CD4-positive, alpha-beta T cell treated with Interleukin-10 for 1 hour (primary cell): ENCODE measurements at places on chromosomes 16 and 17.

GRCh38 chr16:77288222-77288621, 89.0 kb downstream of the SYCE1L start:
- DNase-seq = no peak

DNA sequence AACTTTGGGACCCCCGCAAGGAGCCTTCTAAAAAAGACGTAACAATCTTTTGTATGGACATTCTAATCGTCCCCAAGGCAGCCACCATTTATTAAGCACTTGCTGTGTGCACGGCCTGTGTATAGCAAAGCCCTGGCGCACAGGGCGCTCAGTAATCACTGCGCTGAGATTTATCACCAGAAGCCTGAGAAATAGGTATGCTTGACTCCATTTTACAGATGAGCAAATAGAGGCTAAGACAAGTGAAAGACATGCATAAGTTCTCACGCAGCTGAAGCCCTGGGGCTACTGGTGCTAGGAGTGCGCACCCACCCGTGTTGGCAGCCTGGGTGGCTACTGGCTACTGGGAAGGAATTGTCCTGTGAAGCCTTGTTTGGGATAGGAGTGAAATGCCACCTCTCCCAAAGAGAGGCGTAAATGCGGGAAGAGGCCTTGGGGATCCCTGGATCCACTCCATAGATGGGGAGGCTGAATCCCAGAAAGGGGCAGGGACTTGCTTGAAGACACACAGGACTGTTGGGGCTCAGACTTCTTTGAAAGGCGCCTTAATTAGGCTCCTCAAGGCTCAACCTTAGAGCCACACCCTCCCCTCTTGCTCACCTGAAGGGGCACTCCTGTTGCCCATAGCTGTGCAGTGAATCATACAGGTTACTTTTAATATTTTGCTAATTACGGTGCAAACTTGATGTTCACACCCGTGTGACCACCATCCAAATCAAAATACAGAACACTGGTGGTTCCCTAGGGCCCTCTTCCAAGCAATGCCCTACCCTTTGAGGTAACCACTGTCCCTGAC, 634 bp upstream of the NATD1 start:
- no peak for DNase-seq

DNA sequence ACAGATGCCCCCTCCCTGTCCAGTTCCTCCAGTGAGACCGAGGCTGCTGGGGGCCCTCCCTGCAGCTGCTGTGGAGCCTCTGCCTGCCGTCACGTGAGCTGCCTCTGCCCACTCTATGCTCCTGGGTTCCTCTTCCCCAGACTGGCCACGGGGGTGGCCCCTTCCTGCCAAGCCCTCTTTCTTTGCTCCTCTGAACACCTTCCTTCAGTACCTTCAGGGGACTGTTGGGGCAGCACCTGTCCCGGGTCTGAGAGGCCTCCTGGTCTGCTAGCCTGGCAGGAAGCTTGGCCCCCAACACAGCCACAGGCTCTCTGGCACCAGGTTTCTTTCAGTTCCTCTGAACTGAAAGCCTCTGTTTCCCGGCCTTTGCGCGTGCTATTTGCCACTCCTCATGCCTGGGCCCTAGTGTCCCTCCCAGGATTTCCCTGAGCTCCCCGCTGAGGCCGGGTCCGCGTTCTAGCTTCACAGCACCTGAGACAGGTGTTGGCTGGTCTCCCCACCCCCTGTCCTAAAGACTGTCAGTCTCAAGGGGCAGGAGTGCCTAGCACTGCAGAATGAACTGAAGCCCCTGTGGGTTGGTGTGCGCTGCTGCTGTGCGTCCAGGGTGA, 6.6 kb upstream of the ATP6V0C start:
- no peak for DNase-seq

- DNase-seq = no peak
These were observed 144.1 kb downstream of the PARN start for GRCh38 chr16:14485811-14486519.

GRCh38 chr17:59530531-59530930, 34.9 kb upstream of the DHX40 start:
- DNase-seq = no peak

DNA sequence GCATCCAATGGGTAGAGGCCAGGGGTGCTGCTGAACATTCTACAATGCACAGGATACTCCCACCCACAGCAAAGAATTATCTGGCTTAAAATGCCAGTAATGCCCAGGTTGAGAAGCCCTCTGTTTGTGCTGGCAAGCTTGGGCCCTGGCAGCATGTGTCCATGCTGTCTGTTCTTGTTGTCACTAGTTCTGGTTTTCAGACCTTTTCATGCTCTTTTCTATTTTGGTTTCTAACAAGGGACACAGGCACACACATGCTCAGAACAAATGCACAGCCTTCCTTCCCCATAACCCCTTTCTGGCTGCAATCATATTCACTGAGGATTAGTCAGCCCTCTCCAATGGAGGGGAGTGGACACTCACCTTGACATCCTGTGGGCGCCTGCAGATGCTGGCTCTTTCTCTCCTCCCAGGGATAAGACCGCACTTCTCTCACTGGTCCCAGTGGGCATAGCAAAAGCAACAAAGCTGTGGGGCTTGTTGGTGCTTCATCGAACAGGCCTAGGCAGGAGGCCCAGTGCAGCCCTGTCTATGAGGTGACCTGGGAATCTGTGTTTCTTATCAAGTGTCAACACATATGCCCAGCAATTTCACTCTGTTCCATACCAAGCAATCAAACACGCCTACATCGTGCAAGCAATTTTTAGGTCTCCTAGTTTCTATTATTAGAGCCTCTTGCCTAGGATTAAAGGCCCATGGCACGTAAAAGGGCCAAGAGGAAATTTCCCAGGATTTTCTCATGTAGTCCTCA, 271.1 kb upstream of the CCL2 start:
- DNase-seq = no peak

DNA sequence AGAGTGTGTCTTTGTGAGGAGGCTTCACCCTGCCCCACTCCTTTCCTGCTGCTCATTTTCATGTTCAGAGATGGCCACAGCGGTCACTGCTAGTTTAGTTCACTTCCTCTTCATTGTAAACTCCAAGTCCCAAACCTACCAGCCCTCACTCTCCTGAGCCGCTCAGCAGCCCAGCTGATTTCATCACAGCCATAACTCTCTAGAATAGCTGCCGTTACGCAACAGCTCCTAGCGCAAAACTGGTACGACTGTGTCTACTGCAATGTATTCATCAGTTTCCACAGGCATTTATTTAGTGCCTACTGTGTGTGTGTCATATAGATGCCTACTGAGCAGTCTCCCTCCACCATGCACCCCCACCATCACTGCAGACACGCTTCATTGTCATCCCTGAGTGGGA, 233.5 kb upstream of the RPL38 start:
- peak; percentile 2 for DNase-seq

GRCh38 chr17:43855061-43855460, 8.1 kb downstream of the CD300LG start:
- DNase-seq = no peak

GRCh38 chr16:82452004-82452756, 174.6 kb upstream of the CDH13 start:
- DNase-seq = peak; percentile 20

DNA sequence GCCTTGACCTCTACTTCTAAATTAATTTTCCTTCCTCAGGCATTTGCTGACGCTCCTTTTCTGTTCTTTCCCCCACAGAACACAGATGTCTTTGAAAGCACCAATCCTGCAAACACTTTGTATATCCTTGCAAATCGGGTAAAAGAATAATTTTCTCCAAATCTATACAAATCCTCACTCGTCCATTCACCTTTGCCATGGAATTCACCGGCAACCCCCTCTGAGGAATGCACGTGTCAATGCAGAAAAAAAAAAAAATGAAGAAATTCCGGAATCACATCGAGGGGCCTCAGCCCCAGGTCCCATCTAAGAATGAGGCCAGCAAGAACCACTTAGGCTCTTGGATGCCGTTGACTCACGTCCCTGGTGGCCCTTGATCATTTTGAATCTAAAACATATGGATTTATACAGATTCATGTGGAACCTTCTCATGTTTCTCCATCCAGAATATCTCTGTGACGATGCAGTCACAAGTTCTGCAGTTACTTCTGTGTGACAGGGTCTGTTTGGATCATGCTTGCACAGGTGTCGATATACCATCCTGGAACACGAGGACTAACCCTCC, 136.9 kb downstream of the RBFOX3 start:
- DNase-seq = no peak

- peak; percentile 6 for DNase-seq
These were observed 518.5 kb upstream of the EEF2KMT start for GRCh38 chr16:5615868-5616642.

DNA sequence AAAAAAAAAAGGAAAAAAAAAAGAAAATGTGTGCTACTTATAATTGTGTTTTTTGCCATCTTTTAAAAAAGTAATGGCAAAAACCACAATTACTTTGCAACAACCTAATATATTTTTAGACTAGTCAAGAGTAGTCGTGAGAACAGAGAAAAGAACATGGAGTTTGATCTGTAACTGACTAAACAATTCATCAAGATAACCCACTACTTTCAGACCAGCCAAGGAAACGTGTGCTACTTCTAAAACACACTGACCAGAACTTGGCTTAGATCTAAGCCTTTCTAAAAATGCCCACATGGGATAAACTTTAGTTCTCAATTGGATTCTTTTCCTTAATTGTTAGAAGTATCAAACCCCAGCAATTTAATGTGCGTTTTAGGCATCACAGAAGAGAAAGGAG, 616 bp downstream of the PECAM1 start:
- DNase-seq = no peak

- no peak for DNase-seq
These were observed 9.9 kb downstream of the RND2 start for GRCh38 chr17:43034894-43035293.

DNA sequence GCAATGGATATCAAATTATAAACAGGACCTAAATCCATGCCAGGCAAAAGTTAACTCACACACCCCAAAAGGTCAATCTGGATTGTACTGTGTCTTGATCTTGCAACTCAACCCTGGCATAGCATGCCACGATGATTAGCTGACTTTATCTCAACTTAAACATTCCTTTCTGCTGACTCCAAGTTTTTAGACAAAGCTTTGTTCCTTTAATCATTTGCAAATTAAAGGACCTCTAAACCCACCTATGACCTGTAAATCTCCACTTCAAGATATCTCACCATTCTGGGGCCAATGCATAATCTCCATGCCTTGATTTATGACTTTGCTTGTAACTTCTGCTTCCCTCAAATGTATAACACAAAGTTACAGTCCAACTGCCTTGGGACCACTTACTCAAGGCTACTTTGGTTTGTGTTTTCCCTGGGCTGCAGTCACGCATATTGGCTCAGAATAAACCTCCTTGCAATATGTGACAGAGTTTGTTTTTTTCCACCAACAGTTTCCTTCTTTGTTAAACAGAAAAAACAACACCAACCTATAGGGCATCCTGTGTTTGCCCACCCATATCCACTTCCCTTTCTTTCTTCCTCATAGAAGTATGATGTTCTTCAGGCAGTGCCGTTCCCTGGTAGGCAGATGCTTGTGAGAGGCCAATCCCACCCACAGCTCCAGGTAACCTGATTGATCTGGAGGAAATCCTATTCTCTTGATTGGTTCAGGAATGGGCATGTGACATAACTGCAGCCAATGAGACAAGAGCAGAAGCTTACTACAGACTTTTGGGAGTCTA, 390.6 kb upstream of the ERCC4 start:
- DNase-seq = no peak

- no peak for DNase-seq
These were observed 4.0 kb downstream of the WNT3 start for GRCh38 chr17:46814446-46814845.

GRCh38 chr17:19752216-19753050, 4.3 kb upstream of the ALDH3A1 start:
- DNase-seq = no peak

GRCh38 chr17:55720919-55721836, 1.5 kb downstream of the TMEM100 start:
- DNase-seq = no peak

DNA sequence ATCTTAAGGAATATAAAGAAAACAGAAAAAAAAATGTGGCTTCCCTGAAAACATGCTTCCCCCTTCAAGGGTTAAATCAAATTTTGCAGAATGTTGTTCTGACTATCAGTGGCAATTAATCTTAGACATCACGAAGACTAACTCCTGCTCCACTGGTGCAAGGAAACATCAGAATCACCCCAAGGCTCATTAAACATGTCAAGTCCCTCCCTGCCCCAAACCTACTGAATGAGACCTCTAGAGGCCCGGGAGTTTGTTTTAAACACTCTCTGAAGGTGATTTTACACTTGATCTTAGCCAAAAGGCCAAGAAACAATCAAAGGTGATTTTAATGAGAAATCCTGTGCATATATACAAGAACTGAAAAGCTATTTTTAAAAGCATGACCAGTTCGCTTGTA, 18.3 kb downstream of the PSME3IP1 start:
- DNase-seq = no peak

DNA sequence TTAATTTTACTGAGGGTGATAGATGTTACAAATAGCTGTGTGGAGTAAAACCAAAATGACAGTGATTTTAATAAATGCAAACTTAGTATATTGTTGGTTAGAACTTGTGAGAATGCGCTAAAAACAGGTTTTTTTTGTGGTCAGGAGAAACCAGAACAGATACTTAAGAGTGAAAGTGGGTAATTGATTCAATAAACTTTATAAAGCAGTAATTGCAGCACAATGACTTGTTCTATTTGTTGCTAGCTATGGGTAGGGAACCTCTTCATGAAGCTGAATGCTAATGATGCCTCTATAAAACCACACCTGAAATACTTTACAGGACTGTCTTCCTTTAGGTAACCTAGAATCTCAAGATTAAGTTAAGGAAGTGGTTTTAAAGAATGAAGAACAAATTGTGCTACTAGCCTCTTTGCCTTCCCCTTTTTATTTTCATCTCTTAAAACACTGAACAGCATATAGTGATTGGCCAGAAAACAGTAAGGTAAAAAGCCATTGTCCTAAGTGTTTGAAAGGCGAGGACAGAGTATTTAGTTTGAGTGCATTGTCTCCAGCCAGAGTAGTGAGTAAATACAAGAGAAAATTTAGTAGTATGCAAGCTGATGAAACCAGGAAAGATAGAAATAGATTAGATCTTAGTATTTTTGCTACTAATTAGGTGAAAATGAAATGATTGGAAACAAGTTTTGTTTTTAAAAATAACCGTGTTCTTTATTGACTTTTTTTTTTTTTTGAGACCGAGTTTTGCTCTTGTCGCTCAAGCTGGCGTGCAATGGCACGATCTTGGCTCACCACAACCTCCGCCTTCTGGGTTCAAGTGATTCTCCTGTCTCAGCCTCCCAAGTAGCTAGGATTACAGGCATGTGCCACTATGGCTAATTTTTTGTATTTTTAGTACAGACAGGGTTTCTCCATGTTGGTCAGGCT, 6.0 kb downstream of the GGNBP2 start:
- peak; percentile 41 for DNase-seq

DNA sequence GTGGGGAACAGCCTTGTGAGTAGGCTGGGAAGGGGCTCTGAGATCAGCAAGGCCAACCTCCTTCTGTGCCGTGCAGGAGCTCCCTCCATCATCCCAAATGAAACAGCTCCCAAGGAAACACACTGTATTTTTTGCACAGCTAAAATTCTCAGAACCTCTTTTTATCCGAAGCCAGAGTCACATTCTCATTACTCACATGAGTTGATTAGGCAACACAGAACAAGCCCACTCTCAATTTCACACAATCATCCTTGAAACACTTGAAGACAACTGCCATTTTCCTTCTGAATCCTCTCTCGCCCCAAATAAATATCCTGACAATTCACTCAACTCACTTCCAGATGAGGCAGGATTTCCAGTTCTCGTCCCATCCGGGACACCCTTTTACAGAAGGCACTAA, 66.1 kb downstream of the MYO18A start:
- no peak for DNase-seq

- DNase-seq = peak; percentile 67
These were observed 24.5 kb downstream of the TRPV2 start for GRCh38 chr17:16439811-16440351.
